NCI-H69 (cell line): ENCODE measurements at places on chromosomes 13 and 19.

- no peak for DNase-seq
Measured at GRCh38 chr13:28106976-28107375, 6.6 kb upstream of the FLT3 start.

DNA sequence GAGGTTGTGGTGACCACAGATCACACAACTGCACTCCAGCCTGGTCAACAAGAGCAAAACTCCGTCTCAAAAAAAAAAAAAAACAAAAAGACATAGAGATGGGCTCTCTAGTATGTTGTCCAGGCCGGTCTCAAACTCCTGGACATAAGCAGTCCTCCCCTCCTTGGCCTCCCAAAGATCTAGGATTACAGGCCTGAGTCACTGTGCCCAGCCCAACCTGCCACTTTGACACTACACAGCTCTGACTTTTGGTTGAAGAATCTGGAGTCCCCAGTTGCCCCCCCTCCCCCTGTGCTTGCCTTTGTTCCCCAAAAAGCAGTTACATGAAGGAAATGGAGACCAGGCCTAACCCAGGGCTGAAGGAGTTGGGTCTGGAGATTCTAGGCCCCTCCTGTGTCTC is 12.9 kb downstream of the CARM1 start:
- peak; percentile 14 for DNase-seq

DNA sequence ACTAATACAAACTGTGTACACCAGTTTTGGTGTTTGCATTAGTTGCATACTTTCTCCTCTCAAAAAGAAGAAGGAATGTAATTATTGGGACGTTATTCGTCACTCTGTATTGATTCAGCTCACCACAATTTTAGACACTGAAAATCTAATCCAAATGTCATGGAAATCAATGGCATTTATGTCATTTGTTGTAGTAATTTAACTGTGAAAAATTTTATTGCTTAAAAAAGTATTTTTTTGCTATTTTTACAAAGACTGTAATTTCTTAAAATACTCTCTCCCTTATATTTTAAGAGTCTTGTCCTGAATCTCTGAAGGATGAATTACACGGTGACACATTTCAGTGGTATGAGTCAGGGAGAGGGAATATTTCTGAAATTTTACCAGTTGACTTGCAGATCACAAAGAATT is 2117.6 kb downstream of the PCDH9 start:
- DNase-seq: no peak

DNA sequence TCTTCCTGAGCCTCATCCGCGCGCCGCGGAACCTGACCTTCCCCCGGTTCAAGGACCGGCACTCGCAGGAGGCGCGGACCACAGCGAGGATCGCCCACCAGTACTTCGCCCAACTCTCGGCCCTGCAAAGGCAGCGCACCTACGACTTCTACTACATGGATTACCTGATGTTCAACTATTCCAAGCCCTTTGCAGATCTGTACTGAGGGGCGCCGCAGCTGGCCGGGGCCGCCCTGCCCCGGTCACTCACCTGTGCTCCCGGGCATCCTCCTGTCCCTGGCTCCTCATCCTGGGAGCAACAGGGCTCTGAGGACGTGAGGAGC is 23.9 kb upstream of the KCTD15 start:
- DNase-seq: no peak

DNA sequence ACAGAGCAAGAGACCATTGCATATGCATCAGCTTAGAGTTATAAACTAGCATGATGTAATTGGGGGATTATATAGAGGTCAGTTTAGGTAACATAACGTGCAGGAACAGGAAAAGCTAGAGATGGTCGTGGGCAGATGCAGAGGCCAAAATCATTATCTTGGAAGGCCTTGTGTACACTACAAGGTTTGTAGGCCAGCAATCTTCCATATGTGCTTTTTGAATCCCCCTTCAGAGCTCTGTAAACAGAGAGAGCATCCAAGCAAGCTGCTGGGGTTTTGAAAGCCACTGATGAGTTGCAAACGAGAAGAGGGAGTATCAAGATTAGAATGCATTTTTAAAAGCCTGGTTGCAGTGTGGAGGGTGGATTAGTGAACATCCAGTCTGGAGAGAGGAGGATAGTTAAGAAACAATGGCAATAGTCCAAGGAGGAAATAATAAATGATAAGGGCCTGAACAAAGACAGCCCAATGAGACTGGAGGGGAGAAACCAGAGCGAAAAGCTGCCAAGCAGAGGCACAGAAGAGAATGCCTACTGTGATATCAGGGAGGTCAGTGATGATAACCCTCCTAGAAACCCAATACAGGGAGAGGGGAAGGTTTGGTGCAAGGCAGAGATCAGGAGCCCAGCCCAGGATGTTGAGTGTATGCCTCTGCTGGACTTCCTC is 109.6 kb downstream of the ZAR1L start:
- peak; percentile 71 for DNase-seq

GRCh38 chr13:109547942-109548341 is 238.4 kb downstream of the IRS2 start:
- DNase-seq: no peak

GRCh38 chr13:91805605-91806004 is 407.2 kb downstream of the GPC5 start:
- DNase-seq: peak; percentile 4

GRCh38 chr13:23928985-23929384 is 31.7 kb upstream of the C1QTNF9B start:
- no peak for DNase-seq

DNA sequence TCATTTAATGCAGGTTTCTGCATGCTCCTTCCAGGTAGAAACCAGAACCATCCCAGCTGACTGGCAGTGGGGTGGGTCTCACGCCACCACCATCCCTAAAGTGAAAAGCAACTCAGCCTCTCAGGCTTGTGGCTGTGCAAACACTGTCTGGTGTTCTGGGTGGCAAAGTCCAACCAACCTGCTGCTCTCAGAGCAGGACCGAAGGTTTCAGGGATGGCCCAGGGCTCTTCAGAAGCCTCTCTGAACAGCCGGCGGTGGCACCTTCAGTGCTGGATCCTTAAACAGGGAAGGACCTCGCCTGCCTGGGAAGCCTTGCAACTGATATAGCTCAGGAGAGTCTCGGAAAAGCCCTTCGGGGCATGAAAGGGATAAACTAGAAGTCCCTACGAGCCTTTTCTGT is 100.8 kb downstream of the COL4A1 start:
- no peak for DNase-seq

GRCh38 chr13:98576200-98576945 is 534 bp downstream of the STK24 start:
- peak; percentile 72 for DNase-seq

DNA sequence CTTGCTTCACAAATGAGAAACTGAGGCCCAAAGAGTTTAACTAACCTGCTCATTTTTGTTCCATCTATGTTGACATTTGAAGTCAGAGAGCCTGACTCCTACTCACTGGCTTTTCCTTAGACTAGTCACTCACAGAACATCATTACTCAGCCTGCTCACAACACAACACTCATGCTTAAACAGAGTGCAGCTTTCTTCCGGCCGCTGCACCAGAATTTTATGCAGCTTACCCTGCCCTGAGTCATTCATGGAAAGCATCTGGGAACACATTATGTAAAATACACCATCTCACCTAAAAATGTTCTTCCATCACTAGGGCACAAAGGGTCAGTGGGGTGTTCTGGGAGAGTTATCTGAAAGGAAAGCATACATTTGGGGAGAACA is 303.4 kb downstream of the SPRY2 start:
- DNase-seq: no peak

DNA sequence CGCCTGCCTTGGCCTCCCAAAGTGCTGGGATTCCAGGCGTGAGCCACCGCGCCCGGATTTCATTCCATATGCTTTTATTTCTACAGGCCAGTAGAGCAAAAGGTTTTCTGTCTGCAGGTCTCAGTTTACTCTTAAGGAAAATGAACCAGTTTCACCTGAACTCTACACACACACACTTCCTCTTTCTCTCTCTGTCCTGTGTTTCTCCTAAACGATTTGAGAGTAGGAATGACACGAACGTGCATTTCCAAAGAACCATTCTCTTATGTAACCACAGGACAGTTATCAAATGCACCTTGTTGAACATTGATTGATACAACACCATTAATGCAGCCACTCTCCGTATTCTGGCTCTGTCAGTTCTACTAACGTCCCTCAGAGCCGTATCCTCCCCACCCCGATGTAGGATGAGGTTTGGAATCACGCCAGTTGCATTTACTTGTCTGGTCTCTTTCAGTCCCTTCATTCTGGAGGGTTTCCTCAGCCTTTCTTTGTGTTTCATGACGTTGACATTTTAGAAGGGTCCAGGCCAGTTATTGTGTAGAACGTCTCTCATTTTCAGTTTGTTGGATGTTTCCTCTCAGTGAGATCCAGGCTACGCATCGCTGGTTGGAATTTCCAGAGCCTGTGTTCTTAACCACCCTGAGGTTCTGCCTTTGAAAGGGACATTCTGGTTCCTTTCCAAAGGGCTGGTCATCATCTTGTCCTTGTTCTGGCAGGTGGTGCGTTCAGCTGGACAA is 36.0 kb downstream of the BICRA start:
- peak; percentile 72 for DNase-seq

DNA sequence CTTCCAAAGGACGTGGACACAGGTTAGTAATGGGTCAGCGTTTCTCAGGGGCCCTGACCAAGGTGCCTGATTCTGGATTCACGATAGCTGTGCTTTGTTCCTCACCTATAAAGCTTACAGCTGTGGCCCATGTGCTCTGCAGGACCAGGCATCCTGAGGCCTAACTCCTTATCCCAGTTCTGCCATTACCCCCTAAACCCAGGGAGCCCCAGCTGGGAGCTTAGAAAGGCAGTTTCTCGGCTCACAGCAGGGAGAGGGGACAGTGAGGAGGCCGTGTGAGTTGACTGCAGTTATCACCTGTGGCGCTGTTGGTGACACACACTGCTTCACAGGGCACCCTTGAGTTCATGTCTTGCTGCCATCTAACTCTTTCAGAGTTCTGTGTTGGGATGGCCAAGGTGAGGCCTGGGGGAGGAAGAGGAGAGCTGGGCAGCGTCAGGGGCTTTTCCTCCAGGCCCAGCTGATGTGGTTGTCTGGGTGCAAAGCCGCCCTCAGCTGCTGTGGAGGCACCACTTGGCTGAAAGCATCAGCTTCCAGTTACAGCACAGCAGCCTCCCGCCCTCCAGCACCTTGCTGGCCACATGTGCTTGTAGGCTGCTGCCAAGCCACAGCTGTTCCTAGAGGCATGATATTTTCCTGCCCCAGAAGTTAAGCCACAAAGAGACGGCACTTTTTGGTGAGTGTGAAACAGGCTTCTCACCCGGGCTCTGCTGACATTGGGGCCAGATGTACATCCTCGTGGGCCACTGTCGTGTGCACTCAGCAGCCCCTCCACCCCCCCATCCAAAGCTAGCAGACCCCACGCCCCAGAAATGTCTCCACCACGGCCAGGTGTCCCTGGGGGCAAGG is 99.6 kb upstream of the MCF2L start:
- no peak for DNase-seq

- DNase-seq: no peak
Measured at GRCh38 chr13:110332750-110333149, 25.7 kb downstream of the COL4A2 start.
